ENCODE measurements at places on chromosomes 11 and 22.

DNA sequence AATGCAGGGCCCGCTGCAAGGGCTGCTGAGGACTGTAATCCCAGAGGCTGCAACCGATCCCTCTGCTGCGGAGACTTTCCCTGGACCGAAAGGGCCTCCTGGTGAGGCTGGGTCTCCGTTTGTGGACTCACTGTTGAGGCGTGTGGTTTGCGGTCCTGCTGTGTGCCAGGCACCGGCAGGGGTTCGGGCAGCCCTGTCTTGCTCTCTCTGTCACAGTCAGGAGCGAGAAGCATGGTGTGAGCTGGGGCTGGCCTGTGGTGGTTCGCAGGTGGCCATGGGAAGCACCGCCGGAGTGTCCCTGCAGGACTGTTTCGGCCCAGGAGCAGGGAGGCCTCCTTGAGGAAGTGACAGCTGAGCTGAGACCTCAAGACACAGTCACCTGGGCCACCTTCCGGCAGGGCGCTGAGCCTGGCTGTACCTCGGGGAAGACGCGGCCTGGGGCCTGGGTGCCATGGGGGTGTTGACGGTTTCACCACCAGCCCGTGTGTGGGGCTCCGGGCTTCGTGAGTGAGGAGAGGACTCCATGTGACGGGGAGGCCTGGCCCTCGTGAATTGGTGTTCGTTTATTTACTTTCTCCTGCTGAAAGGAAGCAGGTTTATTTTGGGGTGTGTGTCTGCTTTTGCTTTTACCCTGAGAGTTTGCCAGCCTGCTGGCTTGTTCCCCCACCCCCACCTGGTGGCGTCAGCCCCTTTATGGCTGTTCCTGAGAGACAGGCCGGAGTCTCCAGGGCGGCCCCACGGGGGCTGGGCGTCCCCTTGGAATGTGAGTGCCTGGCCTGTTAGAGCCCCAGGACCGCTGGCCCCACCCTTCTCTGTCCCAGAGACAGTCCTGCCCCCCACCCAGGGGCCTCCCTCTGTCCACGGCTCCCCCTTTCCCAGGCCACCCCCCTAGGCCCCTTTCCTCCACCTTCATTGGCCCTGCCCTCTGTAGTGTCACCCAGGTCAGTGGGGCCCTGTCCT lies 122.5 kb downstream of the KCNQ1OT1 start:
- no peak for DNase-seq

DNA sequence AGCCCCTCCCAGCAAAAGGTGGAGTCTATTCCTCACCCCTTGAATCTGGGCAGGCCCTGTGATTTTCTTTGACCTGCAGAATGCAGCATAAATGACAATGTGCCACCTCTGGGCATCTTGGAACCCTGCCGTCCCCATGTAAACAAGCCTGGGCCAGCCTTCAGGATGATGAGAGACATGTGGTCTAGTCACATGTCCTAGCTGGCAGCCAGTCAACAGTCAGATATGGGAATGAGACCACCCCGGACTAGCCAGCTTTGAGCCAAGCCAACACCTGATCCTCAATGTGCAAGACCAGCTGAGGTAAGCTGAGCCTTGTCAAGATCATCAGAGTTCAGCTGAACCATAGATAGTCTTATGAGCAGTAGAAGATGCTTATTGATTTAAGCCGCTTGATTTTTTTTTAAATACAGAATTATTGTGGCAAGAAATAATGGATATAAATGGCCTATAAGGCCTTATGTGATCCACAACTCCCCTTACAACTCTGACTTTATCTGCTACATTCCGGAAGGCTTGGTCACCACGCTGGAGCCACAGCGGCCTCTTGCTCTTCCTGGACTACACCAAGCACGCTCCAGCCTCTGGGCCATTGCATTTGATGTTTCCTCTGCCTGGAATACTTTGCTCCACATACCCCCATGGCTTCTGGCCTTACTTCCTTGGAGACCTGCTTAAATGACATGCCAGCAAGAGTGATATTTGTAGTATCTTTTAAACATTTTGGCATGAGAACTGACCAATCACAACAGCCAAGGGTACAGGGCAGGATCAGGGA lies 225.9 kb upstream of the SESN3 start:
- DNase-seq = no peak

- DNase-seq = no peak
Measured at GRCh38 chr11:124717786-124718651, 21.7 kb upstream of the NRGN start.

DNA sequence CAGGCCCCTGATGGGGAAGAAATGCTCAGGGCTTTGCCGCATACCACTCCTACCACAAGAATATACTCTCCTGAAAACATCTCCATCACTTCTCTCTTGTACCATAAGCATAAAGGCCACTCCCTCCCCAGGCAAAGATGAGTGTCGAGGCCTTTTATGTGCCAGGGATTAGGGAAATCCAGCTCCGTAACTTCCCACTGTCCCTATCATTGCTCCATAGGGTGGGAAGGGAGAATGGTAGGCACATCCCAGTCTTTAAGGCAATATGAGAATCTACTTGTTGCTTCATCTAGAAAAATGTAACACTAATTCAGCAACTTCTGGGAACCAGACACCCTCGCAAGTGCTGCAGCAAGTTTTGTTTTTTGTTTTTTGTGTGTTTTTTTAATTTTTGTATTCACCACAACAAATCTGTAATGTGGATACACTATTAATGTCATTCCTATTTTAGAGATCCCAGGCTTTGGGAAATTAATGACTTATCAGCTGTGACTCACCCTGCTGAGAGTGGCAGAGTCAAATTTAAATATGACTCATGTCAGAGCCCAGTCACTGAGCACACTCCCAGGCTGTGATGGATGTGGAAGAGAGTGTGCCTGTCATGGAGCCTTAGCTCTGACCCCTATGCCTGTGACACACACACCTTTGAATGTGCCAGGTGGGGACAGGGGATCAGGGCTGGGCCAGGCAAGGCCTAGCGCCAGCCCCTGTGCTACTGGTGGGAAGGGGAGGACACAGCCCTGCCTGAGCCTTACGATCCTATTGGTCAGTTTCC lies 23.4 kb downstream of the PANX1 start:
- no peak for DNase-seq

DNA sequence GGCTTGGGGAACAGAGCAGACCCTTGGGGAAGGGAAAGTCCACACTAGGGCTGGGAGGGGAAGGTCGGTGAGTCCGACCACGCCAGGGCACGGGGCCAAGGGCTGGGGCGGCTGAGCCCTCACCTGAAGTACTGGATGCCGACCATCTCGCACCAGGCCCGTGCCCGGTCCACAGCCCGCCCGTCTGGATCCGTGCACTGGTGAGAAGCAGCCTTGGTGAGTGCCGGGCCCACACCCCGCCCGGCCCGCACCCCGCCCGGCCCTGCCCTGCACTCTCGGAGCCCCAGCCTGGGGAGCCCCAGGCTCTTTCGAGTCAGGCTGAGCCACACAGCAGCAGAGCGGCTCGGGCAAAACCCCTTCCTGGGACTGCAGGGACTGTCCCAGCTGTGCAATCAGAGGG lies 1.9 kb upstream of the BAIAP2L2 start:
- DNase-seq = no peak

DNA sequence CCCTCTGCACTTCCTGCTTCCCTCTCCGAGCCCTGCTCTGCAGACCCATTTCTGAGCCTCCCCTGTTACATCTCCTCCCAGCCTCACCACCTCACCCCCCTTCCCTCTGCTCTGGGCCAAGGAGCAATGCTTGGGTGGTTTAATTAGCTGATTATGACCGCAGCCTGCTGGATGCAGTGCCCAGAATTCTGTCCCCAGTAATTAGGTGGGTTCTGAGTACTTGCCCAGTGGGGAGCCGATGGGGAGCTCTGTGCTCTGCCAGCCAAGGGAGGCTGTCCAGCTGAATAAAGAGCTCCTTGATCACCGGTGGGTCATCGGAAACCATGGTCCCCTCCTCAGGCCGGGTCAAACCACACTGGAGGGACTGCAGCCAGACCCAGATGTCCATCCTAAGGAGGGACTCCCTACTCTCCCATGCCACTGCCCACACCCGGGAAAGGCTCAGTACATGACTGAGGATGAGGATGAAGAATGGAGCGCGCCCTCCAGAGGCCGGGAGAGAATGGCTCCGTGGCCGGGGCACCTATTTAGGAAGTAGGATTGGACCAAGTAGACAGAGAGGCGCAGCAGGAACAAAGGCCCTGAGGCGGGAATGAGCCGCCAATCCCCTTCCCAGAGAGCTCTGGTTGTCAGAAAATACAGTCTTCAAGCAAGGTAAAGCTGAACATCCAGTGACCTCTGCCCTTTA lies 9.1 kb downstream of the ARRB1 start:
- DNase-seq = no peak

DNA sequence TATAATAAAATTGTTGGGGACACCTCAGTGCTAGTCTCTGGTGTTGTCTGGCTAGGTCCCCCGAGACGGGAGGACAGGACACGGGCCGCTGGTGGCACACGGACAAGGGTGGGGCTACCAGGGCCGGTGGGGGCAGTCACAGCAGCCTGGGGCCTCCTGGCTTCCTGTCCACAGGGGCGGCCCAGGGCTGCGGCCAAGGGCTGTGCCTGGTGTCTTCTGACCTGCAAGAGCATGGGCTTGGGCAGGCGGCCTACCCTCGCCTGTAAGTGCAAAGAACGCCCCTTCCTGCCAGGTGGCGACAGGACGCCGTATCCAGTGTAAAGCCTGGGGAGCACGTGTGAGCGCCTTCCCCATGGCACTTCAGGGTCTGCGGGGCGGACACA lies 3.6 kb downstream of the LRFN4 start:
- no peak for DNase-seq

- DNase-seq = no peak
Measured at GRCh38 chr11:71502871-71503435, 24.1 kb upstream of the KRTAP5-7 start.

DNA sequence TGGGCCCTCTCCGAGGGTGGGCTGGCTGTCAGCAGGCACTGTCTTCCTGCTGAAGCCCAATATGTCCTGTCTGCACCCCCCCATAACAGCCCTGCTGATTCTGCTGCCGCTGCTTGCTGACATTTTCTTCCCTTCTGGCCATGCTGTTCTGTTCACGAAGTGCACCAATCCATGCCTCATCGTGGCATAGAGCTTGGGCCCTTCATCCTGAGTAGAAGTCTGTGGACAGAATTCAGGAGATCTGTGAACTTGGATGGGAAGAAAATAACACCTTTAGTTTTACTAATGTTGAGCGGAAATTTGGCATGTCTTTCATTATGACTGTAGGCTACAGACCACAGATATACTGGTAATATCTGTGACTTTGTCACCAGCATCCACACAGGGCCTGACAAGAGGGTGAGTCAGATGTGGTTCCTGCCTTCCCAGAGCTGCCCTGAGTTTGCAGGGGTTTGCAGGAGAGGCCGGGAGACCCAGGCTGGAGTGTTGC lies 14.1 kb upstream of the KIAA0930 start:
- DNase-seq = no peak

DNA sequence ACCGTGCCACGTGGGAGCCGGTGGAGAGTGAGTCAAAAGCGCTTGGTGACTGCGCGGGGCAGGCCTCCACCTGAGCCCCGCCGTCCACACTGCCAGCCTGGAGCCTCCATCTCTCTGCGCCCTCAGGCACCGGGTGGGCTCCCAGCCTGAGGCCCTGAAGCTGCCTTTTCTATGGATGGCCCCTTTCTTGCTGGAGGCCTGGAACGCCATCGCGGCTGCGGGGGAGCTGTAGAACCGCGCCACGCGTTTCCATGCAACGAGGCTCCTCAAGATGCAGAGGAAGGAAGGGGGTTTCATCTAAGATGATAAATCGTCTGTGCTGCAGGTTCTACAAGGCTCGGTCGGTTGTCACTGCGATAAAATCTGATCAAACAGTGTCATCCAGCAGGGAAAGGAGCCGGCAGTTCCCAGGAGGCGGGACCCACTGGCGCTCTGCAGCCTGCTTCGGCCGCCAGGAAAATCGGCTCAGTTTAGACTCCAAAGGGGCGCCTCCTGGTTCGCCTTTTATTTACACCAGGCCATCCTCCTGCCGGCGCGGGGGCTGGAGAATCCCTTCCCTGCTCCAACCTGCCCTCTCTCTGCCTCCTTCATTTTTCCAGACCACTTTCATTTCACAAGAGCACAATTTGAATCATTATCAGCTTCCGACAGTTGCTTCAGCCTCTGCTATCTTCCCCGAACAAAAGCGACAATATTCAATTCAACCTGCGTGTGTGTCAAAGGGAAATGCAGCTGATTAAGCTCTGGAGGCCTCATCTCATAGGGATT lies 624.4 kb downstream of the BRD1 start:
- DNase-seq = no peak
